ENCODE measurements at places on chromosomes 4 and X.
A peak's percentile ranks its signal among the peaks of the same experiment; 100 is the strongest.

GRCh38 chr4:72302981-72303704, 265.9 kb downstream of the ADAMTS3 start:
- DNase-seq: peak; percentile 3

GRCh38 chr4:113024388-113024787, 25.1 kb upstream of the ANK2 start:
- no peak for DNase-seq

DNA sequence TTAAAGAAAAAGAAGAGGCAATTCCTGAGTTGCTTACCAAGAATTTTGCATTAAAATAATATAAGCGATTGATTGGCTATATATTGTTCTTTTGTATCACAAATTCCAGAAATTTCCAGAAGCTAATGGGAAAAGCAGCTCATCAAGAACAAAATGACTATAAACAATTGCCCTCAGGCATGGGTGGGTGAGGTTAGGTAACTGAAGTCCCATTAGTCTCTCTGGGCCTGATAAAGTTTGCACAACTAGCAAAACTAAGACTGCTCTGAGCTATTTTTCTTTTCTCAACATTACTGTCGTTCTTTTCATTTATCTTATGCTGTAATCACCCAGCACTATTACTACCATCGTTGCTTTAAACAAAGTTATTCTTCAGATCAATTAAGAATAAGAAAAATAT, 19.2 kb upstream of the BLTP1 start:
- no peak for DNase-seq

DNA sequence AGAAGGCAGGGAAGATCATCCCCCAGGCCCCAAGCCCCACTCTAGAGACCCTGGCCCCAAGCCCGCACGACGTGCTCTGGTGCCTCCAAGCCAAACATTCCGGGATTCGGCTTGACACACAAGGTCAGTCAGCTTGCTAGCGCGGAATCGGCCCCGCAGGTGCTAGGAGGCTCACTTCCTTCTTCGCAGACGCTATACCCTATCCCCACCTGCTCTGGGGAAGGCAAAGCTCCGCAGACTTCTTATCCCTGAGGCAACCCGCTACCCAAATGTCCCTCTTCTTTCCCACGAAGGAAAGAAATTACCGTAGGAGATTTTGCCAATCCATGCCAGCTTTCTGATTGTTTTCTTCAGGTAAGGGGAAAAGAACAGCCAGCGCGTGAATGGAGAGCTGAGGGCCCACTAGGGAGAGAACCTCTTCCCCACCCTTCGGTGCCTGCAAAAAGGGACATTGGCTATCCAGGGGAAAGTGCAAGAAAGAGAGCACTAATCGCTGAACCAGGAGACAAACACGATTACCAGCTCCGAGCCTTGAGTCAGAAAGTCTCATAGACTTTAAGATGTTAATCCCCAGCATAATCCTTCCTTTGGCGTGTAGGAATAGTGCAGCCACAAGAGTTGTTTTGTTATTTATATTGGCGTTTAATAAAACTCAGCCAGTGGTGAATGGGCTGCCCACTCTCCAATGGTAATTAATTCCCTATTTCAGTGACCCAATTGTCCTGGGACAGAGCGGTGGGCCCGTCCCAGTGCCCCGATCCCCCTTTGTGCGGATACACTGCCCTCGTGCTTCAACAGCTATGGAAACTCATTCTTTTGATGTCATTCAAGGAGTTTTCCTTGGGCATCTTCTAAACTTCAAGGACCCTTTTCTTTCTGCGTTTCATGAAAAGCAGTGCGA, 5.4 kb upstream of the NEUROG2 start:
- no peak for DNase-seq

DNA sequence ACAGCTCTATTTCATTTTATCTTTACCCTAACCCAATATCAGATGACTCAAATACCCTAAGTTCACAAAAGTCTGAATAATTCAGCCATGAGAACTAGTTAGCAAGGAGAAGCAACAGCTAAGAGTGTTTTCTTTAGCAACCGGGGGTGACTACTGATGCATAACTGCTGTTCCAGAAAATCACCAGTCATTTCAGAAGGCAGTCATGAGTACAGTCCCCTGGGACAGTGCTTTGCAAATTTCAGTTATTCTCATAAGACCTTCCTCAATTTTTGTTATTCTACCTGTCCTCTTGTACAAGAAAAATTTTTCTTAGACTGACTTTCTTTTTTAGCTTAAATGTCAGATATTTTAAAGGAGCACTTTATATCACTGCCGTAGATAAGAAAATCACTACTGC, 16.4 kb downstream of the BANK1 start:
- no peak for DNase-seq

- DNase-seq: no peak
Observed at GRCh38 chr4:138310991-138311390, 68.8 kb upstream of the SLC7A11 start.

DNA sequence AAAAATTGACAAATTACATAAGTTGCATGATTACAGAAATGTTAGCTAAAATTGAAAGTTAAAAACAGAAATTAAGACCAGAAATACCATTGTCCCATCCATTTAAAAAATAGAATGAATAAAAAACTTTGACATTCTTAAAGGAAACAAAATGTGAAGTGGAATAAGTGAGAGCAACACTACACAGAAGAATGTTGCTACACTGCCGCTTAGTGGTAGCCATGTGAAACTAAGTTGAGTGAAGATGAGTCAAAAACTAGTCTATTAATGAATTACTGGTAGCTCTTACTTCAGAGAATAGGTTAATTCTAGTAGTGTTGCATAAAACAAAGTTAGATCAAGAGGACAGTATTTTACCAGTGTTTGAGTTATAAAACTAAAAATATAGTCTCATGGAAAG, 571.0 kb upstream of the KLHL4 start:
- DNase-seq: no peak

GRCh38 chr4:41380511-41381157, 123.9 kb downstream of the UCHL1 start:
- DNase-seq: no peak

DNA sequence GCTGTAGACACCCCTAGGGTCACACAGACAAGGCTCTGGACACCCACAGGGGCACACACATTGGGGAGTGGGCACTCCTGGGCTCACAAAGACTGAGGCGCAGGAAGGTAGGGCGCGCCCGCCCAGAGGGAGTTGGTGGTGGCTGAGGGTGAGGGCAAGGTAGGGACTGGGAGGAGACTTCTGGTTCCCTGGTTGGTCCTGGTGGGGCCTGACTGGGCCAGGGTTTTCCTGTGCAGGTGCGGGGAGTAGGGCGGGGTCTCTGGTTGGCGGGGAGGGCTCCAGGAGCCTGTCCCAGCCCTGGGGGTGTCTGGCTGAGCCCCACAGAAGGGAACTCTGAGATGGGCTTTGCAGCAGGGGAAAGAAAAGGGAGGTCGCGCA, 6.7 kb upstream of the WAS start:
- no peak for DNase-seq

GRCh38 chr4:3059943-3060342, 14.4 kb downstream of the HTT-AS start:
- no peak for DNase-seq

DNA sequence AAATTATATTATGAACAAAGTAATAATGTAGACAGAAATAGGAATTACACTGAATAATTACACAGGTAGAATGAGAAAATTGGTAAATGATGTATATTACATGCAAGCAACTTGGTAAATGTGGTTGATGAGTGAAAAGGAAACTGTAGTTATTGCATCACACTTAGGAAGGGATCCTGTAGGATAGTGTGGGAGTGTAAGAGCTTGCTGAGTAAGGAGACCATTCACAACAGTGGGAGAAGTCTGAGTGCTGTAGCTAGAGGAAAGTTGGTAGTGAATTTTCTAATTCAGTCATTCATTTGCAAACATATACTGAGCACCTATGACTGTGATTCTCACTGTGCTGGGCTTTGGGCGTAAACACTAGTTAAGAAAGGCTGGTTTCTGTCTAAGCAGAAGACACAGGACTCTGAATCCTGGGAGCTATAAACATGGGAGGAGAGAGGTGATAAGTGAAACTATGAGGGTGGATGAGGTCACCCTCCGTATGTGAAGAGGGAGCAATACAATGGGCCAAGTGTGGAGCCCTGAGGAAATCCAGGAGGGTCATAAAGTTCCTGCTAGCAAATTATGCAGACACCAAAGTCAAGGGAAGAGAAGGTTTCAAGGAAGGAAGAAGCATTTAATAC, 14.2 kb upstream of the CPE start:
- no peak for DNase-seq

DNA sequence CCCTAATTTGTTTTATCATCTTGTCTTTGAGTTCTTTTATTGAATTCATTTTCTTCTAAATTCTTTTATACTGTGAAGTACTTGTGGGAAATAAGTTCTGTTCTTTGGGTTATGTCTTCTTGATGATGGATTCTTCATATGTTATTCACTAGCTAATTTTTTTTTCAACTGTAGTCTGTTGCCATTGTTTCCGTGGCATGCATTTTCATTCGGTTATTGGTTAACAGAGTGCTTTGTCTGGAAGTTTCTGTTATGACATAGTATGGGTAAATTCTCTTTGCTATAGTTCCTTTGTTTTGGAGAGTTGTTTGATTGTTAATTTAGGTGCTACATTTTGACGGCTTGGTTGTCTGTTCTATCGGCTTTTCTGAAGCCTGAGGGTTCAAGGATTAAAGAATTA, 184.9 kb upstream of the AADAT start:
- no peak for DNase-seq

DNA sequence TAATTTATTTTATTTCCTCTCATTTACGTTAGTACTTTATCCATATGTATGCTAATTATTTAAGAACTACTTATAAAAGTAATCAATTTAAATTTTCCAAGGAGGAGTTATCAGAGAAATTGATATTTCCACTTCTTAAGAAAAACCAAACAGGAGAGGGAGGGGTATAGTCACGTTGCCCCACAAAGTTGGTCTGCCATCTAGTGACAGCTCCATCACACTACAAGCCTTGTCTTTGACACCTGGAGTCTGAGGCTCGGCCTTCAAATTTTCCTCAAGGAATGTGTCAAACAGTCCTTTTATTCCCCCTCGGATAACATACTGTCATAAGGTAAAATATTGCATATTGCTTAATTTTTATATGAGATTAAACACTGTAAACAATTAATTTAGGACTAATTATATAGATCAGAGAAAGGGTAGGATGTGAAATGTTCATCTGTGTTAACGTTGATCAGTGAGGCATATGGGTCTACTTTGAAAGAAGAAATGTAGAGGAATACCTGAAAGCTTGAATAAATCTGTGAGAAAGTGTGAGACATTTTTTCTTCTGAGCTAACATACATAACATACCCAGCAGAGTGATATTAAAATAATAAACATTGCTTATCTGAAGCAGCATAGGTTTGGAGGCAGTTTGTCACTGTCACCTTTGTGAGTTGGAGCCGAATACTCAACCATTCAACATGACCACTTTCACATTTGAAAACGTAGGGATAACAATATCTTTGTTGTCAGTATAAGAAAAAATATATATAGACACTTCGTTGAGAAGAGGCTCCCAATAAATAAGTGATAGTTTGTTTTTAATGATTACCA, 114.4 kb downstream of the GLRA3 start:
- no peak for DNase-seq

- DNase-seq: no peak
Observed at GRCh38 chr4:77031544-77031943, 44.2 kb downstream of the CCNI start.

DNA sequence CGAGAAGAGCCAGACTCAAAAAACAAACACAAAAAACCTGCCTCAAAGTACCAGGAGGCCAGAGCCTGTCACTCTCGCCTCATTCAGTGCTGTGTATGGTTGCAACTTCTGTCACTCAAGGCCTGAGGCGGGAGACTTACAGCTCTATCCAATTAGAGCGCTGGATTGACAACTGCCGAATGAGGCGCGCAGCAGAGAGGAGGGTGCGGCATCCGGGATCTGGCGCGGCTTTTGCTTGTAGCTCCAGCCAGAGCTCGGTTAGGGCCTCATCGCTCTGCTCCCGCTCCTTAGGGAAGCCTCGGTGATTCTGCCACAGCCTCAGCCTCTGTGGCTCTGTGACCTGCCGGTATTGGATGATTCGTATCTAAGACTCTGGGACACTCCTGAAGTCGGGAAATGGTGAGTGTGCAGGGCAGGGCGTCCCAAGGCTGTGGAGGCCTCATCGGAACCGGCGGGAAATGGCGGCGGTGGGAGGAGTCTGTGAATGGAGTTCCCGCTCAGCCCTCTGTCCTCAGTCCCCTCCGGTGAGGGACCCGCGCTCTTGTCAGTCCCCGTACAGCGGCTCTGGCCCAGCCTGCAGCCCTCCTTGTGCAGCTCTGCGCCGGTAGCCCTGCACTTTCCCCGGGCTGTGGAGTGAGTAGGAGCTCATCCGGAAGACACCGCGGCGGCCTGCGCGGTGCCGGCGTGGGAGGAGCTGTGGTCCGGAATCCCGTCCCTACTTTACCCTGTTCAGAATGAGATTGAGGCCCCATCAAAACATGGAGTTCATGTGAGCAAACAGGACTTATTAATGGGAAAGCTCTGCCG, at the start of gene ZNF718:
TSS of gene ZNF718 (plus strand) at position 227 of the 807 bp plus-strand sequence. CDS start at position 397, 170 bp downstream.
- peak; percentile 77 for DNase-seq

- DNase-seq: no peak
Observed at GRCh38 chr4:150816491-150816890, 198.6 kb downstream of the LRBA start.

GRCh38 chr4:93779228-93779627, 49.3 kb upstream of the ATOH1 start:
- DNase-seq: no peak

Measured in stimulated activated CD8-positive, alpha-beta memory T cell treated with anti-CD3 and anti-CD28 coated beads, Interleukin-7, amount 100 ng/mL, for 1 hour (primary cell).